ENCODE measurements at places on chromosomes 2 and 18.
A peak's percentile ranks its signal among the peaks of the same experiment; 100 is the strongest.

DNA sequence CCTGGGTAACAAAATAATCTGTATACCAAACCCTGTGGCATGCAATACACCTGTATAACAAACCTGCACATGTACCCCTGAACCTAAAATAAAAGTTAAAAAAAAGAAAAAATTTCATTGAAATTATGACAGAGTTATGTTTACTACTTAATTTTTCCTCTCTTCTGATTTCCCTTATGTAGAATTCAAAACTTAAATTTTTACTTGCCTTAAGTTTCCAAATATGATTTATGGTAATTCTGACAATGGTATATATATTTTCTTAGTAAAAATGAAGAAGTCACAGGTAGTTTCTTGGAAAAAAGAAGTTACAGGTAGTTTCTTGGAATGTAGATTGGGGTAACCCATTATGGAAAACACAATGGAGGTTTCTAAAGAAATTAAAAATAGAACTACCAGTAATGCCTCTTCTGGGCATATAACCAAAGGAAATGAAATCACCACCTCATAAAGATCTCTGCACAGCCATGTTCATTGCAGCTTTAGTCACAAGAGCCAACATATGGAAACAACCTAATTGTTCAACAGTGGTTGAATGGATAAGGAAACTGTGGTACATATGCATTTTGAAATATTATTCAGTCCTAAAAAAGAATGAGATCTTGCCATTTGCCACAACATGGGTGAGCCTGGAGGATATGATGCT is 164.9 kb downstream of the BABAM2 start:
- no peak for DNase-seq

DNA sequence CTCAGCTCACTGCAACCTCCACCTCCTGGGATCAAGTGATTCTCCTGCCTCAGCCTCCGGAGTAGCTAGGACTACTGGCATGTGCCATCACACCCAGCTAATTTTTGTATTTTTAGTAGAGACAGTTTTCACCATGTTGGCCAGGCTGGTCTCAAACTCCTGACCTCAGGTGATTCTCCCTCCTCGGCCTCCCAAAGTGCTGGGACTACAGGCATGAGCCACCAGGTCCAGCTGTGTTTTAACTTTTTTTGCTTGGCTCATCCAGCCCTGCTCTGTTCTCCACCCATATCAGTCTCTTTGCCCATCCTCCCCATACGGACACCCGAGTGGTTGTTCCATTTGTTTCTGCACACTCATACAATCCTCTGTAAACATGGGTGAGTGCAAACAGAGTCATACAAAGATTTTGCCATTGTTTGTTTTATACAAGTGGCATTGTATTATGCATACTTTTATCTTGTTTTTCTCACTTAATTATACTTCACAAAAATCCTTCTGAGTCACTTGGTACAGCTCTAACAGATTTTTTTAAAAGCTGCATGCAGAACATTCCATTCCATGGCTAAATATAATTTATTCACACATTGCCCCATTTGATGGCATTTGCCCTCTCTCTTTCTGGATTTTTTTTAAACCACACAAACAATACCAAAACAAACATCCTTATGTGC is 5.3 kb downstream of the APOB start:
- no peak for DNase-seq

- peak; percentile 69 for DNase-seq
Observed at GRCh38 chr18:59988098-59988706, 88.4 kb downstream of the PMAIP1 start.

- no peak for DNase-seq
Observed at GRCh38 chr2:96091141-96091710, 25.1 kb downstream of the ADRA2B start.

GRCh38 chr2:201515573-201516246 is 64.2 kb downstream of the STRADB start:
- DNase-seq: no peak

DNA sequence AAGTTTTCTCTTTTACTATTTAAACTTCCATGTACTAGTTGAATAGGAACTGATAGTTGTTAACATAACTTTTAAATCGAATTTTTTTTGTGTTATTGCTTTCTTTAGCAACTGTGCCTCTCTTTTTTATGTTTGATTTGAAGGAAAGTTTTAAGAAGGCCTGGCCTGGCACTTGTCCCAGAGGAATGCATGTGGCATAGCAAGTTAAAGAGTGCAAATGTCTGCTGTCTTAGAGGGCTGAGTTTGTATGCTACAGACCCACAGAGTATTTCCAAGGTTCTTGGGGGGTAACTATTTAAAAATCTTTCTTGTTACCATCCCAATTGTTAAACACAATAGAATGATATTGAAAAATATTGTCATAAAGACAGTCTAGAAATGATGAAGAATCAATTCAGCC is 47.0 kb downstream of the MTCL1 start:
- no peak for DNase-seq

DNA sequence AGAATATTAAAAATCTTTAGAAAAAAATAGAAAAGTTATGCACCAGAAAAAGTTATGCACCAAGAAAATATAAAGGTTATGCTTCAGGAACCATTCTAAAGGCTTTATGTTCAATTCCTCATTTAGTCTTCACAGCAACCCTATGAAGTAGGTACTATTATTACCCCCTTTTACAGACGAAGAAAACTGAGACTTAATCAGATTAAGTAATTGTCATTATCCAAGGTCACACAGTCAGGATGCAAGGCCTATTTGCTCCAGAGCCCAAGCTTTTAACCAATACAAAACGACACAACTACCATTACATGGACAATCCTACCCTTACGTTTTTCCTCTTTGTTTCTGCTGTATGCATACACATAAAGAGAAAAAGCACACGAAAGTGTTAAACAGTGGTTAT is 5.0 kb downstream of the INO80D start:
- DNase-seq: no peak

GRCh38 chr18:62577765-62578164 is 54.9 kb downstream of the ZCCHC2 start:
- no peak for DNase-seq

GRCh38 chr2:201579536-201579935 is 63.8 kb downstream of the TMEM237 start:
- DNase-seq: no peak

- DNase-seq: no peak
Observed at GRCh38 chr18:29071869-29072268, 894.9 kb upstream of the CDH2 start.

GRCh38 chr2:8314063-8314462 is 367.8 kb upstream of the ID2 start:
- peak; percentile 64 for DNase-seq

- peak; percentile 71 for DNase-seq
Observed at GRCh38 chr18:60411715-60412114, 39.1 kb upstream of the MC4R start.

DNA sequence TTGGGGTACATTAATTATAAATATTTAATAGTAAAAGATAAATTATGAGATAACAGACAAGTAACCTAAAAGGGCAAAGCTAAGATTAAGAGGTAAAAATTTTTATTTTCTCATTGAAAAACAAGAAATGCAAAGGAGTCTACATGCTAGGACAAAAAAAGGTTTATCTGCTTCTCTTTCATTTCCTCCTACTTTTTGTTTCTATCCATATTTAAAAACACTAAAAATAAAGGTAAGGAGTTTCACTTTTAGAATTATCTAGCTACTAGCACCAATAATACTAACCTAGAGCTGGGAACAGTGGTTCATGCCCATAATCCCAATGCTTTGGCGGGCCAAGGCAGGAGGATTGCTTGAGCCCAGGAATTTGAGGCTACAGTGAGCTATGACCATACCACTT is 1551.7 kb upstream of the SLC39A10 start:
- no peak for DNase-seq

- no peak for DNase-seq
Observed at GRCh38 chr18:44823286-44823685, 142.6 kb downstream of the SETBP1 start.

- DNase-seq: no peak
Observed at GRCh38 chr2:96386470-96386869, 50.9 kb downstream of the NCAPH start.

- DNase-seq: no peak
Observed at GRCh38 chr2:205580212-205580987, 101.9 kb upstream of the NRP2 start.

DNA sequence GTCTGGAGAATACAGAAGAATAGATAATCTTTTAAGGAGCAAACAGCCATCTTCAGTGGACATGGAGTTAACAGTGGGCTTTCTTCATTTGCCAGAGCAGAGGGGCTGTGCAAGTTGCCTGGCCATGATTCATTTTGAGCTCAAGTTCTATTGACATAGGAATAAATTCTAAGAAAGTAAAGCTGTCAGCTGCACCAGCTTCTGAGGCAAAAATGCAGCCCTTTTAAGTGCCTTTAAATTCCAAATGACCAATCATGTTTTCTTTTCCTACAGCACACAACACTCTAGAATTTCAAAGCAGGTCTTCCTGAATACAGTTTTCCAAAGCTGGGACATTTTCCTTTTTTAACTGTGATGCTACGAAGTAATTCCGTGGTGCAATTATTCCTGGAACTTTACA is 246.4 kb upstream of the NT5C1B start:
- DNase-seq: no peak

DNA sequence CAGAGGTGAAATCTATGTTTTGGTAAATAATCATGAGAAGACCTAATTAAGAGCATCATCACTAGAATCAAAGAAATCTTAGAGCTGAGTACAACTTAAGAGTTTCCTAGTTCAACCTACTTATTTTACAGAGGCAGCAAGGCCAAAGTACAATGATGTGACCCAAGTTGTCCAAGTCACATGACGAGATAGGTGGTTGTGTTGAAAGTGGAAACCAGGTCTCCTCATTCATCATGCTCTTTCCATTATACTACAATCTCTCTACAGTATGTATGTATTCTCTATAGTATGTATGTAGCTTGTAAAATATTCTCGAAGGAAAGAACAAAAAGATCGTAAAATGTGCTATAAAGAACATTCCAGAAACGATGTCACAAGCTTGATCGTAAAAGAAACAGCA is 895.0 kb upstream of the FSHR start:
- no peak for DNase-seq

- no peak for DNase-seq
Observed at GRCh38 chr2:134582547-134582899, 136.3 kb downstream of the TMEM163 start.

GRCh38 chr2:173424886-173425285 is 70.2 kb downstream of the CDCA7 start:
- no peak for DNase-seq

DNA sequence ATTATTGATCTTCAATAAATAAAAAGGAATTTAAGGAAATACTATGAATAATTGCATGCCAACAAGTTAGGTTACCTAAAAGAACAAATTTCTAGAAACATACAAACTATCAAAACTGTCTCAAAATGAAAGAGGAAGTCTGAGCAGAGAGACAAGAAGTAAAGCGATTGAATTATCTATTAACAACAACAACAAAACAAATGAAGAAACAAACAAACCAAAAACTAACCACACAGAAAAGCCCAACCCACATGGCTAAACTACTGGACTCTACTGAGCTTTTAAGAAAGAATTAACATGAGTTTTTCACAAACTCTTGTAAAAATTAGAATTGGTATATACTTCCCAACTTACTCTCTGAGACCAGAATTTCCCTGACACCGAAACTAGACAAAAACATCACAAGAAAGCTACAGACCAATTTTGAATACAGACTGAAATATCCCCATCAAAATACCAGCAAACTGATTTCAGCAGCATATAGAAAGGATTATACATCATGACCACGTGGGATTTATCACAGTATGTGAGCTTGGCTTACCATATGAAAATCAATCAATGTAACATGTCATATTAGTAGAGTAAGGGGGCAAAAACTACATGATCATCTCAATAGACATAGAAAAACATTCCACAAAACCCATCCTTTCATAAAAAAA is 16.6 kb upstream of the GALNT1 start:
- peak; percentile 19 for DNase-seq

- DNase-seq: no peak
Observed at GRCh38 chr2:239539776-239540100, 138.9 kb upstream of the HDAC4 start.

DNA sequence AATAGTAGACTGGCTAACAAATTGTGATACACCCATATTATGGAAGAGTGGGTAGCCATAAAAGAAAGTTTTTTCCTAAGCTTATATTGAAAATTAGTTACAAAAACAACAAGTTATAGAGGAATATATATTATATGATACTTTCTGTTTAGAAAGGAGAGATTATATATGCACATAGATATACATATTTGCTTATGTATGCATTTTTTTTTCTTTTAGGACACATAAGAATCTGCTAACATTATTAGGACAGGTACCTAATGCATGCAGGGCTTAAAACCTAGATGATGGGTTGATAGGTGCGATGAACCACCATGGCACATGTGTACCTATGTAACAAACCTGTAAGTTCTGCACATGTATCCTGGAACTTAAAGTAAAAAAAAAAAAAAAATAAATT is 179.6 kb upstream of the KCNJ3 start:
- DNase-seq: no peak

DNA sequence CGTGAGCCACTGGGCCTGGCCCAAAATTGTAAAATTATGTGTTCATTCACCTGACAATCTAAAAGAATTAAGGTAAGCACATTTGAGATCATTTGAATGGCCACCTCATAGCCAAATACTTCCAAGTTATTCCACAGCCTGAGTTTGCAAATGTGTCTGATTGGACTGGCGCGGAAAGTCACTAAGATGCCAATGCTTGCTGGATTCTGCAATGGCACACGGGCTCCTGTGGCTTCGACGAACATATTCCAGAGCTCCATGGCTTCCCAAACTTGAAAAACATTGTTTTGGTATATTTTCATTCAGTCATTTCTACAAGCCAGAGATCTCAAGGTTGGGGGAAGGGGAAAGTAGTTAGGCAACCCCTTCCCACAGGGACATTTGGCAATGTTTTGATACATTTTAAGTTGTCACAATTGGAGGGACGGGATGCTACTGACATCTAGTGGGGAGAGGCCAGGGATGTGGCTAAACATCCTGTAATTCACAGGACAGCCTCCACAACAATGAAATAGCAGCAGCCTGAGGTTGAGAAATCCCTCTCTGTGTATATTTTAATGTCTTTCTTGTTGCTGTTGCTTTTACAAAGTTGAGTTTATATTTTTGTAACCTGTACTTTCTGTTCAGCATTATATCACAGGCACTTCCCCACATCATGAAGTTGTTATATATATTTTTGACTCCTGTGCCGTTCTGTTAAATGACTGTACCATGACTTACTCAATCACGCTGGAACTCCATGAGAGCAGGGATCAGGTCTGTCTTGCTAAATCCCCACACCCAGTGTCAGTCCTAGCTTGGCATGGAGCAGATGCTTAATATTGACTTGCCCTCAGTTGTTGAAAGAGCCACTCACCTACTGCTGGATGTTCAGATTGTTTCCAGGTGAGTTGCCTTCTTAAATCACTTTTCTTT is 56.9 kb downstream of the COL4A4 start:
- peak; percentile 79 for DNase-seq

- no peak for DNase-seq
Observed at GRCh38 chr2:238506371-238507068, 79.8 kb downstream of the ASB1 start.

DNA sequence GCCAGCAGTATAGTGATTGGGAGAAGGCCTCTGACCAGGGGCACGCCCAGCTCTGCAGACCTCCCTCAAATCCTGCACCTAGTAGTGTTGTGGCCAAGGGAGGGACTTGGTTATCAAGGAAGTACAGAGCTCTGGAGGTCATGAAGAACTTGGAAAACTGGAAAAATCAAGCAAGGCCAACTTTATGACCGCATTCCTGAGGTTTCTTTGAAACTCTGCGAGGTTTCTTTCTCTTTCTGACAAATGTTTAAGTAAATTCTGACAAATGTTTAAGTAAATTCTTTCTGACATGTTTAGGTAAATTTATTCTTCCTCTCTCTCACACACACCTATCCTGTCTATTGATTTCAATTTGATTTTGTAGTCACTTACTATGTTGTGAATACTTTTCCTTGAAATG is 31.0 kb downstream of the CLIP4 start:
- DNase-seq: no peak

- no peak for DNase-seq
Observed at GRCh38 chr2:6337472-6337820, 528.3 kb downstream of the CMPK2 start.
